ENCODE measurements at places on chromosomes 4 and X.

- DNase-seq = no peak
Observed at GRCh38 chr4:186739802-186740434, 16.3 kb upstream of the FAT1 start.

- no peak for DNase-seq
Observed at GRCh38 chr4:45147866-45148265, 421.5 kb upstream of the GNPDA2 start.

- DNase-seq = no peak
Observed at GRCh38 chr4:93199492-93199891, 629.1 kb upstream of the ATOH1 start.

DNA sequence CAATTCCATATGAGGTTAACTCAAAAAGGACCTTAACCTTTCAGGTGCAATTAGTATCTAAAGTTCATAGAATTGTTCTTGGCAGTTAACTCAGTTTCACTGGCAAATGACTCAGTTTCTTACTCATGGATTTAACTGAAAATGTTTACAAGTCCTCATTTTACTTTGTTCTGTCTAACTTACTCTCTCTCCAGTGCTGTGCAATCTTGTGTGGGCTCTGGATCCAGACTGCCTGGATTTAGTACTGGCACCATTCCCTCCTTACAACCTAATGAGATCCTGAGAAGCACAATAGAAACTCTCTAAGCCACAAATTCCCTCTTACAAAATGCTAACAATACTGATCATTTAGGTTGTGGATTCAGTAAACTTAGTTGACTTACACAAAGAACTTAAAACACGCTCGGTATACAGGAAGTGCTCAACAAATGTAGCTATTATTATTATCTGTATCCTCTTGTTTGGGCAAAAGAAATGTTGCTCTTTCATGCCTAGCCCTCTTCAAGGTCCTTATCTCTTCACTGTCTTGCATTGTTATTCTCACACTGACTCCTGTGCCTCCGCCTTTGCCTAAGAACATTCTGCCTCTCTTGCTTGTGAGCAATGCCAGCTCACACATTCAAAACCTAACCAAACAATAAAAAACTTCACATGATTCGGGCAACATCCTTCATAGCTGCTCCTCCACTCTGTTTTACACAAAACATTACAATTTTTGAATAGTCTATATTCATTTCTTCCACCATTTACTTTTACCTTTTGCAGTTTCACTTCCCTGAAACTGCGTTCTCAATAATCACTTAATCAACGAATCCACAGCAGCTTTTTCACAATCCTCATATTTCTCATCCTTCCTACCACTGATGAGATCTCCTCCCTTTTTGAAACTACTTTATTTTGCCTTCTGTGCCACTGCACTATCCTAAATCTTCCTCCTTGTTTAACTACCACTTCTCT, 91.8 kb downstream of the PDE5A start:
- DNase-seq = no peak

DNA sequence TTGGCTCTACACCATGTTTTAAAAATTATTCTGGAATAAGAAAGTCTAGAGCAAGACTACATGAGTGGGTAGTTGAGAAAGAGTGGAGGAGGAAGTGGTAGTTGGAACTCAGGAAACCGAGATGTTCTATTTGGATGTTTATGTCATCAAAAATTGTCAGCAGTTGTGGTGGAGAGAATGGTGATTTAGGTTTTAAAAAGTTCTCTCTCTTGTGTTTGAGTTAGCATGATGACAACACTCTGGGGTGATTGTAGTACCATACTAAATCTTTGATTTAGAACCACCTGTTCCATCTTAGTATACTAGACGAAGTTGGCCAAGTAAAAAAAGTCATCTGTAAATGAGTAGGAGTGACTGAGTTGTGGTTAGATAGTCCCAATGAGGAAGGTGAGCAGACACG, 40.7 kb downstream of the KLHL2 start:
- no peak for DNase-seq

- DNase-seq = no peak
Observed at GRCh38 chr4:77454858-77455257, 150.8 kb upstream of the CXCL13 start.

- no peak for DNase-seq
Observed at GRCh38 chr4:36551697-36552214, 270.3 kb downstream of the DTHD1 start.

DNA sequence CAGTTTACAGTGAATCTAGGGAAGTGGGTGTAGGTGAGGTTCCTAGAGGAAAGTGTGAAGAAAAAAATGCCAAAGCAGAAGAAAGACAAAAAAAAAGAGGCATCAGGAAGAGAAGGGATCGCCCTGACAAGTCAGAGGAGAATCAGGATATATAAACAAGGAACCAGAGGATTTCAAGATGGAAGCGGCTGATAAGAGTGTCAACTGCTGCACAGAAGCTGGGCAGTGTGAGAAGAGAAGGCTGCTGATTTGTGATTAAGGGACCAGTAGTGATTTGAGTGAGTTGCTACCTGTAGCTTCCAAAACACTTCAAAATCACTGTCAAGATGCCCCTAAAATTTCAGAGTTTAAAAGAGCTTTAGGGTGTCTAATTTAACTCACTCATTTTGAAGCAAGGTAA, 258.2 kb downstream of the PPP3CA start:
- no peak for DNase-seq

- DNase-seq = no peak
Observed at GRCh38 chr4:118279920-118280432, 72.8 kb downstream of the PRSS12 start.

- no peak for DNase-seq
Observed at GRCh38 chr4:164949448-164950143, 27.9 kb downstream of the TRIM61 start.

DNA sequence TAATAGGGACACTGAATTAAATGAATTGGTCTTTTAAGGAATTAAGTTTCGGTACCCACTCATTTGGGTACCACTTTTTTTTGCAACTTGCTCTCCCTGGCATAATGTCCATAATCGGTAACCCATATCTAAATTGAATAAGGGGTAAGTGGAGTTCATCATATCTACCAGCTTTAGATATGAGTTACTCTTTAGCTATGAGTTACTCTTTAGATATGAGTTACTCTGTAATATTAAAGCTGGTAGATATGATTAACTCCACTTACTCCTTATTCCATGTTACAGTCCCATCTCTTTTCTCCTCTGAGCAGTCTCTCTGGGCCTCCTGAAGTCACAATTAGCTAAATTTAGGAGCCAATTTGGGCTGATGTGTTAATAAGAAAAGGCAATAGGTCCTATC, 85.7 kb downstream of the TEX13C start:
- DNase-seq = no peak

DNA sequence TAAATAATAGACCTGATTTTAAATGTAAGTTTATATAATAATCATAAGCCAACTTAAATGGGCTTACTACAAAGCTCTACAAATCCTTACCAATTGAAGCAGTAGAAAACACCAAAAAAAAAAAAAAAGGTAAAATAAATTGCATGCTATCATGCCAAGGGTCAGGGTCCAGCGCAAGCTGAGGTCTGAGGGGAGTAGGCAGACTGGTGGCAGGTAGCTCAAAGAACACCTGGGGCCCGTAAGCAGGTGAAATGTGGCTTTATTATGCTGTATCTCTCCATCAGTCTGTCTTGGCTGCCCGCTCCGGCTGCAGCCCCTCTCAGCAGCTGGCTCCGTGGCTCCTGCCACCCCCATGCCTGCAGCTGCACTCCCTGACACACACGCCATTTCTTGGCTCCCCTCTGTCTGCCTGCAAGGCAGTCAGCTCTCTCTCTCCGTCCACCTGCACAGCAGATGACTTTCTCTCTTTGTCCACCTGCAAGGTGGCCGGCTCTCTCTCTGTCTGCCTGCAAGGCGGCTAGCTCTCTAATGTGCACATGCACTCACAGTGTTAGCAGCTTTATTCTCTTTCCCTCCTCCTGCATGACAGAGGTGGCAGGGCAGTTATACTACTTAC, 209.4 kb upstream of the UGT8 start:
- no peak for DNase-seq

- peak; percentile 88 for DNase-seq
Observed at GRCh38 chr4:56410247-56411062, 23.2 kb upstream of the AASDH start.

DNA sequence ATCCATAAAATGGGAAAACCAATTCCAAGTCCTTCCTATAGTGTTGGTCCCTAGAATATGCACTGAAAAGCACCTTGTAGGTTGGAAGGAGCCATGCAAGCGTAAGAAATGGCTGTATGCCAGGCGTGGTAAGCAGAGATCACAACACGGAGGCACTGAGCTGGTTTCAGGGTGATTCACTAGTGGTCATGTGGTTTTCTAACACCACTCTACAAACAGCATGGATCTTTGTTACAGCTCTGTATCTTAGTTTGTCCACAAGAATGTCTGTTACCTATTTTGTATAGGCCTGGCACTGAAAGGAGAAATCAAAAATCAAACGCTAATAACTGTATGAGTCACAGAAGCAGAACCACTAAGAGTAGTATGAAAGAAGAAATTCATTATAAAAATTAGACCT, 71.9 kb downstream of the MAGEB17 start:
- no peak for DNase-seq

GRCh38 chrX:151538190-151539122, 25.0 kb upstream of the PASD1 start:
- no peak for DNase-seq

DNA sequence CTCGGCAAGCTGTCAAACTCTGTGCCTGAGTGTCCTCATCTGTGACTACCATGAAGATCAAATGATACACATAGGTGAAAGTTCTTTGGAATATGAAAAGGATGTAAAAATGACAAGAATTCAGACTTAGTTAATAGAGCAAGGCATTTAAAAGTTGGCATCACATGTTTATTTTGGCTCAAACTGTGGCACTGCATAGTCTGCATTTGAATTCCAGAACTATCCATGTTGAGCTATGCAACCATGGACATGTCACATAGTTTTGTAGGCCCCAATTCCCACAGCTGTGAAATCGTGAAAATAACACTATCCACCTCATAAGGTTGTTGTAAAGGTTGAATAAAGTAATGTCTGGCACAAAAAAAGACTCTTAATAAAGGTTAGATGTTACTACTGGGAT, 33.9 kb downstream of the AFF2 start:
- no peak for DNase-seq

- DNase-seq = no peak
Observed at GRCh38 chrX:126985027-126985426, 165.5 kb downstream of the PRR32 start.

DNA sequence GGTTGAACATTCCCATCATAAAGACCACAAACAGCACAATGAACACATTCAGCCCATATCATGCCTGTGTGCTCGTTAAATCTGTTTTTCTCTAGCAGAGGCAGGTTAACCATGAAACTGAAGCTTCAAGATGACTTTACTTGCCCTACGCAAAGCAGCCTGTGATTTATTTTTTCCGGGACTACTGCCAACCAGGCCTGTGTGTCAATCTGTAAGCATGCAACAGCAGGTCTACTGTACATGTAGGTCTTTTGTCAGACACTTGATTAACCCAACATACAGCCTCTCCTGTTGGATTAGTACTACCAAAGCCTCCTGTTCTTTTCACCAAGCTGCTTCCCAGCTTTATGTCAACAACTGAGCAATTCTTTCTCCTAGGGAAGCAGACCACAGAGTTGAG, 85.5 kb upstream of the ACSL1 start:
- no peak for DNase-seq

- DNase-seq = no peak
Observed at GRCh38 chr4:154009788-154010187, 220.9 kb upstream of the SFRP2 start.

DNA sequence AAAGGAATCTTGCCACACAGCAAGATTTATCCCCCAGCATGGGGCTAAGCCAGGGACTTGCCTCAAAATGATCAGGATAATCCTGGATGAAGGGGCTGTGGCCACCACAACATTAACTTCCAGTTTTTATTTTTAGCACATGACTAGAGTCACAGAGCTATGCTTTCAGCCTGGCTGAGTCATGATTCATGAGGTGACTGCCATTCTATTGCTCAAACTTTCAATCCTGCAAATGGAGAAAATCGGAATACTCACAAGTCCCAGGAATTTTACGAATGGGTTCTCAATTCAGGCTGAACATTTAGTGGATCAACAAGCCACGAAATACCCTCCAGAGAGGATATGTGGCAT, 70.7 kb upstream of the HPGD start:
- DNase-seq = no peak

- DNase-seq = no peak
Observed at GRCh38 chrX:2283111-2283859, 217.5 kb downstream of the DHRSX start.

GRCh38 chr4:960636-961350, 12.6 kb downstream of the DGKQ start:
- DNase-seq = no peak

- DNase-seq = no peak
Observed at GRCh38 chr4:519885-520682, 21.1 kb downstream of the PIGG start.

GRCh38 chr4:36280555-36280954, 861 bp upstream of the DTHD1 start:
- DNase-seq = no peak

GRCh38 chr4:106370214-106370613, 1.6 kb upstream of the GIMD1 start:
- DNase-seq = no peak

- no peak for DNase-seq
Observed at GRCh38 chr4:152200511-152201333, 335.2 kb downstream of the FBXW7 start.

GRCh38 chr4:55354648-55355047, 8.6 kb downstream of the SRD5A3 start:
- no peak for DNase-seq

GRCh38 chr4:177740563-177740962, 298.3 kb upstream of the AGA start:
- DNase-seq = no peak

DNA sequence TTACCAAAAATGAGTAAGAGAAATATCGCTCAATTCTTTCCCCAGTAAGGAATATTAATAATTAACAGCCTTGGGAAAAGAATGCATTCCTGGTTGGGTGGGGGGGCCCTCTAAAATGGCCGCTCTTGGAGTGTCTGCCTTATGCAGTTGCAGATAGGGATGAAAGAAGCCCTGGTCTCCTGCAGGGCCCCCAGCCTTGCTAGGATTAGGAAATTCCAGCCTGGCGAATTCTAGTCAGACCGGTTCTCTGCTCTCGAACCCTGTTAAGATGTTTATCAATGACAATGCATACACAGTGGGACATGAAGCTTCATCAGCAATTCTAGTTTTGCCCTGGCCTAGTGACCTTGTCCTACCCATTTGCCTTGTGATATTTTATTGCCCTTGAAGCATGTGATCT, 1047.7 kb upstream of the GRID2 start:
- no peak for DNase-seq

- DNase-seq = no peak
Observed at GRCh38 chr4:19689511-19689910, 562.2 kb upstream of the SLIT2 start.

DNA sequence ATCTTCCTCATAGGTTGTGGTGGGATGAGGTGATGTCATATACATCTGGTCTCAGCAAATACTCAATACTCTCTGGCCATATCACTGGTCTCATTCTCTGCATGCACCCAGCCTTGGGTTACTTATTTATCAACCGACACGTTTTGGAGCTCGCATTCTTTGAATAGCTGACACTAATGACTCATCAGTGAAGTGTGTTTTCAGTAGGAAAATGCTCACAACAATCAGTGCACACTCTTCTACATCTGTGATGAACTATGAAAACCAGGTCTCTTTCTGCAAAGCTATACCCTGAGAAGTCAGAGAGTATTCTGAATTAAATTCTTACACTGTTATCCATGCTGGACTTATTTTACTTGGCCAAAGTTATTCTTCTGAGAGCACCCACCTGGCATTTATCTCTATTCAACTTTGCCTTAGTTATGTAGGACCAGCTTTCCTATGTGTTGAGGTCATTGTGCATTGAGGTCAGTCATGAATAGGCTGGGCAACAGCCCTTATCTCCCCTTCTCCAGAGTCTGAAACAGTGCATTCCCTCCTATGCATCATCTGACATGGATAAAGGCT, 58.7 kb upstream of the DHX15 start:
- DNase-seq = no peak

GRCh38 chrX:66912417-66912816, 273.5 kb upstream of the EDA2R start:
- DNase-seq = no peak
